ENCODE measurements at places on chromosomes 16 and 17.

GRCh38 chr17:57630736-57631135, 114.4 kb downstream of the CCDC182 start:
- no peak for DNase-seq

- DNase-seq = no peak
These were observed 5.4 kb upstream of the GIP start for GRCh38 chr17:48973806-48974205.

DNA sequence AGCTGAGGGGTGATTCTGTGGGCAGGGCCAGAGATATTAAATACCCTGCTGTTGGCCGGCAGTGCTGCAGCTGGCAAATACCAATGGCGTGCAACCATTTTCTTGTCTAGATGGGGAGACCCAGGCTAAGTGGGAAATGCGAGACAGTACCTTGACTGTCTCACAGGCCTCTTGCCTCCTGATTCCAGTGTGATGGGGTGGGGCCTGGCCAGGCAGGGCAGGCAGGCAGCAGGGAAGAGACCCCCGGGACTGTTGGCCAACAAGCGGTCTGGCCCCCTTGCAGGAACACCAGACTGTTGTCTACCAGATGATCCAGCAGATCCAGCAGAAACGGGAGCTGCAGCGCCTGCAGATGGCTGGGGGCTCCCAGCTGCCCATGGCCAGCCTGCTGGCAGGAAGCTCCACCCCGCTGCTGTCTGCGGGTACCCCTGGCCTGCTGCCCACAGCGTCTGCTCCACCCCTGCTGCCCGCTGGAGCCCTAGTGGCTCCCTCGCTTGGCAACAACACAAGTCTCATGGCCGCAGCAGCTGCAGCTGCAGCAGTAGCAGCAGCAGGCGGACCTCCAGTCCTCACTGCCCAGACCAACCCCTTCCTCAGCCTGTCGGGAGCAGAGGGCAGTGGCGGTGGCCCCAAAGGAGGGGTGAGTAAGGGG, 5.7 kb upstream of the CISD3 start:
- DNase-seq = peak; percentile 74

GRCh38 chr17:57557834-57558681, 187.0 kb downstream of the CCDC182 start:
- DNase-seq = no peak

- no peak for DNase-seq
These were observed 48.4 kb downstream of the CENPV start for GRCh38 chr17:16304830-16305229.

DNA sequence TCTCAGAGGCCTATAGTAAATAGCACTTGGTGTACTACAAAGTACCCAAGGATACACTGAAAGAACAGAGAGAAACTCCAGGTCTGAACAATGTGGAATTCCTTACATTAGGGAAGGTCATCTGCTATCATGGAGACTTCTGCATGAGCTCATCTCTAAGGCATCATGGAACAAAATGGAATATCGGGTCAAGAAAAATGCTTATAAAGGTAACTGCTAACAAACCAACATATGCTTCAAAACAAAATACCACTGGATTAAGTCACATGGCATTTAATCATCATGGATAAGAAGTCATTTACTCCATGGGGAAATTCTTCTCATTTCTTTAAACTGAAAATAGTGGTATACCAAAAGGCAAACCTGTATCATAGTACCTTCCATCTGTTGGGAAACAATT, 34.2 kb downstream of the TXNDC11 start:
- DNase-seq = no peak

GRCh38 chr17:30220414-30220813, 15.1 kb downstream of the SLC6A4 start:
- DNase-seq = no peak

DNA sequence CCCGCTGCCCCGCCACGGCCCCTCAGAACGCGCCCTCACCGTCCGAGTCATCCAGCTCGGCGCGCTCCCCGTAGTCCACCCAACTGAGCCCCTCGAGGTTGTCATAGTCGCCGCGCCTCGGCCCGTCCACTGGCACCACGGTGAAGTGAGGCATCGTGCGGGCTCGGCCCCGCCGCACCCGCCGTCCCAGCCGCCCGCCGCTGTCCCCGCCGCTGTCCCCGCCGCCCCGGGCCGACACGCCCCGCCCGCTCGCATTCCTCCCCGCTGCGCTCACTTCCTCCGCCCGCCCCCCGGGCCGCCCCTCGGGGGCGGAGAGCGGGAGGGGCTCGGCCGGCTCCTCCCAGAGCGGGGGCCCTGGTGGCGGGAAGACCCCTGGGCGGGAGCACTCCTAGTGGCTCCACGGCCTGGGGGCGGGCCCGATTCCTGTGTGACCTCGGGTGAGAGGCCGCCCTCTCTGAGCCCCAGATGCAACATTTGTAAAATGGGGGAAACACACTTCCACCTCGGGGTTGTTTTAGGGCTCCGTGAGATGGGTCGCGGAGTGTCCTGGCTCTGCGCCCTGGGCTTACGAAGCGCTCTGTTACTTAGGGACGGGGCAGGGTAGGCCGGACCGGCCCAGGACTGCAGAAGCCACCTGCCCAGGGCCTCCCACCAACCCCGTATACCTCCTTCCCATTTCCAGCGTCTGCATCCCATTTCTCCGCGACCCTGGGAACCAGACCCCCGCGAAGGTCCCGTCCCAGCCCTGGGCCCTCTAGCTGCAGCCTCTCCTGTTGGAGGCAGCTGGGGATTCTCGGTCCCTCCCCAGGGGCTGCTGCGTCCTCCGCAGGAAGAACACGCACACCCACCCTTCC, at the start of gene SLC12A4:
SLC12A4 (minus strand) TSS at position 238 of the 854 bp plus-strand sequence; CDS start at position 154, 84 bp downstream.
- DNase-seq = peak; percentile 94

GRCh38 chr17:16935241-16935663, 36.7 kb downstream of the TNFRSF13B start:
- no peak for DNase-seq

- no peak for DNase-seq
These were observed 31.2 kb downstream of the LYRM9 start for GRCh38 chr17:27862004-27862403.

GRCh38 chr17:75433218-75433783, 23.1 kb upstream of the TMEM94 start:
- no peak for DNase-seq

GRCh38 chr16:87847785-87848675, 21.3 kb downstream of the SLC7A5 start:
- DNase-seq = peak; percentile 73

DNA sequence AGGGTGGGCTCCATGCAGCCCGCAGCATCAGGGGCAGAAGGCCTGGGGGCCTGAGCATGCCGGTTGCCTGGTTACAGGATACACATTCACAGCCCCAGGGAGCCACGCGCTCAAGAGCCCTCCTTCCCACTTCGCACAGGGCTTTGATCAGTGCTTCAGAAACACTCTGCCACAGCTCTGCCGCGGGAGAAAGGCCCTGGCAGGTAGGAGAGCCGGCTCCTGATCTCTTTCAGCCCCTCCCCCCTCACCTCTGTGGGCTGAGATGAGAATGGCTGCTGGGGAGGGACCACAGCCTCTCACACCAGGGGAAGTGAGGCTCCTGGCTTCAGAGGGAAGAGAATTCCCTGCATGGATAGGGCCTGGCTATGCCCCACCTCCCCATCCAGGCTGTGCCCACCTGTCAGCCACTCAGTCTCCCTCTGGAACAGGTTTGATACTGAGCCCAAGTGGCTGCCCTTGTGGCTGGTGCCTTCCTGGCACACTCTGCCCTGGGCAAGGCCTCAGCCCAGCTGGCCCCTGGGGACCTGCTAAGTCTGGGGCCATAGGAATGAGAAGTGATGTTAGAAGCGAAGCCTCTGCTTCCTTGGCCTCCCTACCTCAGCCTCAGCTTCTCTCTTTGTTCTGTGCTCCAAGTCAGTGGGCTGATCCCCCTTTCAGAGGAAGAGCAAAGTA, 8.6 kb downstream of the DOK4 start:
- DNase-seq = no peak

DNA sequence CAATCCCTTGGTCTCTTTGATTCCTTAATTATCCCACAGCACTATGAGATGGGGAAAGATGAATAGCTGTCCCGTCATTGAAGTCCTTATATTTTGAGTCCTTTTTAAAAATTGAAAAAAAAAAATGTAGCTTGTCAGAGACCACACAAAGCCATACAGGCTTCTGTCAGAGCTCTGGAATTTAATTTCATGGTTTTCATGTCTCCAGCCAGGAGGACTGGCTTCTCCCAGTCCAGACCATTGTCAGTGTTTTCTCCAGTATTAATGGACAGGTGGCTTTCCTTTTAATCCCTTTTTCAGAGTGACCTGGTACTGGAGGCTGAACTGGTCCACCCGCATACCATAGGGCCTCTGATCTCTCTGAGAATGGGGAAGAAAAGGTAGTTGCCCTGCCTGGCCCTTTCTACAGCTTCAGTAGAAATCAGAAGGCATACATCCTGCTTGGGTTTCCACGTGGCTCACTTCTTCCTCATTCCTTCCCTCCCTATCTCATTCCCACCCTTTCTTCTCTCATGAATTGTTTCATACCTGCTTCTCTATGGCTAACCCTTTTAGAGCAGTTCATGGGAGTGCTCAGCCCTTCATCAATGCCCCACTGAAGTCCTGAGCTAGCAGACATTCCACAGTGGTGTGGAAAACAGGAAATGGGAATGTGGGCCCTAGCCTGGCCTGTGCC, 29.1 kb downstream of the TRIM16 start:
- DNase-seq = no peak

DNA sequence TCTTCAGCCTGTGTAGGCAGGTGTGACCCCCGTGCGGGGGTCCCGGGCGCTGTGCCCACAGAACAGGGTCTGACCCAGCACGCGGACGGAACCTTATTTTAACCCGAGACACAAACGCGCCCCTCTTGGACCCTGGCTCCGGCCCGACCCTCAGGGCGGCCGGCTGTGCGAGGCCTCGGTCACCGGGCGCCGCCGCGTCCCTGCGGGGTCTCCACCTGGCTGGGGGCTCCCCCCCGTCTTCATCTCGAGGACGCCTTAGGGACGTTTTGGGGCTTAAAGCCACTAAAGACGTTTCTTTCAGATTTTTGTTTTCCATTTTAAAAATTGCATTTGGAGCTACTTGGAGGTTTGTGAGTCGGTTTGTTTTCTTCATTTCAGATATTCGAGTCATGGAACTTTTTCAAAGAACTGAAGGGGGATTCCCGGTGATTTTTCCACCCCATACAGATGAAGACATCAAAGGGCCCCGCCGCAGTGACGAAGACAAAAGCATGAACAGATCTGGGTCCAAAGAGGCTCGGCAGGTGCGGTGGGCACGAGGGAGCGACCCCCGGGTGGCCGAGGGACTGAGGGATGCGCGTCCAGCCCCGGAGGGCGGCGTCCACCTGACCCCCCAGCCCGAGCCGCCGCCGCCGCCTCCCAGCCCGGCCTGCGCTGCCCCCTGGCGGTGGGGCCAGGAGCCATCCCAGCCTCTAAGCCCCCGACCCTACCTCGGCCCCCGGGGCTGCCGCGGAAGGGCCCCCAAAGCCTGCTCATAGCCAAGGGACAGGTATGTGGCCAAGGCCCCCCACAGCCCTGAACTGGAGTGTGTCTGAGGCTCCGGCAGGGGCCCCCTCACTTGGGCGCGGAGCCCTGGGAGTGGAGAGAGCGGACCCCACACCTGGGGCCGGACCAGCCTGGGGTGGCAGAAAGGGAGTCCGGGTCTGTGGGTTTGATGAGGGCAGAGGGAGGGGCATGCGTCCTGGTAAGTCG, 3.8 kb upstream of the CD7 start:
- DNase-seq = peak; percentile 71

DNA sequence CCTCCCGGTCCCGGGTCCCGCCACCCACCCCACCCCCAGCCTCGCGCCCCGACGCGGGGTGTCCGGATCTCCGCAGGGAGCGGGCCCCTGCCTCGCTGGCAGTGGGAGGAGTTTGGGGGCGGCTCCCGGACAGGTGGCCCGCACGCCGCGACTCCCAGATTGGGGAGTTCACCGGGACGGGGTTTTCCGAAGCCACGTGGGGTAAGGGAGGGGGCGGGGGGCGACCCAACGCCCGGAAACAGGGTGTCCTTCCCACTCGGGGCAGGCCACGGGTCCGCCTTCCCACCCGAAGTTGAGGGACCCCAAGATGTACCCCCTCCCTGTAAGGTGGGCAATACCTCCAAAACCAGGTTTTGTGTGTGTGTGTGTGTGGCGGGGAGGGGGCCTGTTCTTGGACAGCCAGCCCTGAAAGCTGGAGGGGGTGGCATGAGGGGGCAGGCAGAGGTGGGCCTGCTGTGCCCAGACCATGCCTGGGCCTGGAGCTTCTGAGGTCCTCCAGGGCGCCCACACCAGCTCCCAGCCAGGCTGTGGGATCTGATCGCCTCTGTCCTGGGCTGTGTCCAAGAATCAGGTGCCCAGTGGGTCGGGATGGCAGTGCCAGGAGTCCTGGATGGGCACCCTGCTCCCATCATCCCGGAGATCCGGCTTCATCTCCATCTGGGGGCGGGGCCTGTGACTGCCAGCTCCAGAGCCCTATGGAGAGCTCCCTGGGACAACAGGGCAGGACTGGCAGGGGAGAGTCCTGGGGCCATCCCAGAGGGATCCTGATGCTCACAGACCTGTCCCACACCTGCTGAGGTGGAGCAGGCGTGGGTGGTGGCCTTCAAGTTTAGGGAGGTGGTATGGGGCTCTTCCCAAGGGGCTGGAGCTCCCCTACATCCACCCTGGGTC, 767 bp downstream of the SYNGR2 start:
- peak; percentile 76 for DNase-seq

GRCh38 chr16:2038382-2039231, 9.0 kb downstream of the NTHL1 start:
- no peak for DNase-seq

- no peak for DNase-seq
These were observed 7.9 kb downstream of the PLLP start for GRCh38 chr16:57276596-57276995.

DNA sequence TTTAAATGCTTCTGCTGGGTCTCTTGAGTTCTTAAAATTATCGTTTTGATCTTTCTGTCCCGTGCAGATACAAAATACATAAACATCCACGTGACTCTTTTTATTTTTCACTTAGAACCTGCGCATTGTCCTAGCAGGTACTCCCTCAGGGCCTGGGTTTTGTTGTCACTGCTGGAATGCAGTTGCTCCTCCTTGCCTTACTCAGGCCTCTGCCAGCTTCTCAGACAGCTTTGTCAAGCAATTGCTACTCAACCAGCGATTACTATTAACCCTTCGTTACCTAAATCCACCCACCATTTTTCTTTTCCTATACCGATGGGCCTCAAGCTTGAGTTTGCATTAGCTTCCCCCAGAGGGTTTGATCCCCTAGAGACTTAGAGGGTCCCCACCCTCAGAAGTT, 405.9 kb upstream of the RBFOX1 start:
- DNase-seq = no peak

DNA sequence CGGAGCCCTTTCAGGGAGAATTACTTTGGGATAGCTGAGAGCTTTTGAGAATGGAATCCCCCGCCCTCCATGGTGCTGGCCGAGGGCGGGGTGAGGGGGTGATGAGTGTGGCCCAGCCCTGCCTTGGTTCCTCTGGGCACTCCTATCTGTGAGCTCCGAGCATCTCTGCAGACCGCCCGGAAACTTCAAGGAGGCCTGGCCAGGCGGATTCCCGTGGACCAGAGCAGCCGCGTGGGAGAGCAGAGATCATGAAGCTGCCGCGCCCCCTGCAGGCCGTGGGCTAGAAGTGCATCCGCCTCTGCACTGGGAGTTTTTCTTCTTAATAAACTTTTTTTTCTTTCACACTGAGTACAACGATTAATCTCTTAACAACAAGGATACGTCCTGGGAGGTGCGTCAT, 392.9 kb upstream of the EEF2KMT start:
- DNase-seq = peak; percentile 46

GRCh38 chr17:36851250-36851649, 86.0 kb upstream of the LHX1 start:
- DNase-seq = no peak

GRCh38 chr16:79276501-79276900, 324.0 kb downstream of the MAF start:
- DNase-seq = no peak

GRCh38 chr17:5286846-5287245, 4.8 kb downstream of the RABEP1 start:
- no peak for DNase-seq

- no peak for DNase-seq
These were observed 17.3 kb downstream of the CDR2 start for GRCh38 chr16:22356930-22357634.
